ENCODE measurements at places on chromosomes 4 and X.
A peak's percentile ranks its signal among the peaks of the same experiment; 100 is the strongest.

DNA sequence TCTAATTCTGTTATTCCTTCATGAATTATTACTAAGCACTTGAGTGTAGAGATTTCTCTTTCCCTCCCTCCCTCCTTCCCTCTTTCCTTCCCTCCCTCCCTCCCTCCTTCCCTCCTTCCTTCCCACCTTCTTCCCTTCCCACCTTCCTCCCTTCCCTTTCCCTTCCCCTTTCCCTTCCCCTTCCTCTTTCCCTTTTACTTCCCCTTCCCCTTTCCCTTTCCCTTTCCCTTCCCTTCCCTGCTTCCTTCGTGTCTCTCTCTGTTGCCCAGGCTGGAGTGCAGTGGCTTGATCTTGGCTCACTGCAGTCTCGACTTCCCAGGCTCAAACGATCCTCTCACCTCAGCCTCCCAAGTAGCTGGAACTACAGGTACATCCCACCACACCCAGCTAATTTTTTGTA is 49.4 kb upstream of the RAB40AL start:
- no peak for DNase-seq

GRCh38 chr4:171979461-171979860 is 166.3 kb downstream of the GALNTL6 start:
- no peak for DNase-seq

DNA sequence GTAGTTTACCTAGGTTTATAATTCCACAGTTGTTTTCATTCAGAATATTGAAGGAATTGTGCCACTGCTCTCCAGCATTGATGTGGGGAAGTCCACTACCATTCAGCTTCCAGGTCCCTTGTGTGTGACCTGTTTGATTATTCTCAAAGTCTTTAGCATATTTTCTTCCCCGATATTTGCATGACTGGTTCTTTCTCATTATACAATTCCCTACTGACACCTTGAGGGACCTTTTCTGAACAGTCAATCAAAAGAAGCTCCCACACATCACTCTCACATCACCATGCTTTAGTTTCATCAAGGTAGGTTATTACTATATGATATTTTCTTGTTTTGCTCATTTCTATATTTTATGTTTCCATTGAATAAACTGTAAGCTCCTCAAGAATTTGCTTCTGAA is 44.1 kb downstream of the SLC39A8 start:
- DNase-seq = no peak

- DNase-seq = no peak
Measured at GRCh38 chr4:141028024-141028529, 105.2 kb downstream of the RNF150 start.

- DNase-seq = no peak
Measured at GRCh38 chr4:8790749-8791148, 80.9 kb downstream of the HMX1 start.

- DNase-seq = no peak
Measured at GRCh38 chr4:149901128-149901527, 85.5 kb upstream of the IQCM start.

- no peak for DNase-seq
Measured at GRCh38 chr4:88526221-88526815, 2.7 kb upstream of the PYURF start.

GRCh38 chr4:94375364-94375763 is 32.7 kb upstream of the HPGDS start:
- DNase-seq = no peak

GRCh38 chr4:109432203-109432602 is 1.4 kb upstream of the SEC24B start:
- DNase-seq = no peak

- DNase-seq = no peak
Measured at GRCh38 chr4:185343726-185344581, 51.8 kb downstream of the LRP2BP start.

- no peak for DNase-seq
Measured at GRCh38 chr4:56220261-56220660, 167.0 kb downstream of the AASDH start.

DNA sequence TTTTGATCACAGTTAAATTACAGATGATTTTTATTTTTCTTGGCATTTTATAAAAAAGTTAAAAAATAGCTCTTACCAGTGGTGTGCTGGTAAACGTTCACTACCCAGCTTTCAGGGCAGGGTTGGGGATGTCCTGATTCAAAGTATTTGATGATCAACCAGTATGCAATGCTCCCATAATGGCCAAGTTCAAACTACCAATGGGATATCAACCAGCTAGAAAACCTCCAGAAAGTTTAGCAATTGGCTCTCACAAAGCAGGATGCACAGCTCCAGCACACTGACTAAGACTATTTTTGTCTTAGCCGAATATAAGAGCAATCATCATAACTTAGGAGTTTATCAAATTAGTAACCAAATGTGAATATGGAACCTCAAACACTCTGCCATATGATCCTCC is 108.0 kb upstream of the PDE5A start:
- DNase-seq = no peak

- DNase-seq = no peak
Measured at GRCh38 chr4:123390846-123391456, 5.6 kb upstream of the SPRY1 start.

- no peak for DNase-seq
Measured at GRCh38 chr4:105061731-105062130, 84.9 kb upstream of the TET2 start.

GRCh38 chr4:120025516-120025915 is 41.1 kb downstream of the MAD2L1 start:
- no peak for DNase-seq

GRCh38 chr4:2757426-2757825 is 1.3 kb upstream of the TNIP2 start:
- DNase-seq = no peak

- no peak for DNase-seq
Measured at GRCh38 chrX:33183361-33183760, 28.0 kb downstream of the DMD start.

GRCh38 chrX:16579517-16579916 is 70.4 kb upstream of the S100G start:
- DNase-seq = no peak

- DNase-seq = no peak
Measured at GRCh38 chr4:90121676-90122354, 5.4 kb upstream of the CCSER1 start.

GRCh38 chr4:8723222-8723980 is 130.8 kb downstream of the CPZ start:
- no peak for DNase-seq

- DNase-seq = no peak
Measured at GRCh38 chr4:95295157-95295556, 253.6 kb downstream of the UNC5C start.

DNA sequence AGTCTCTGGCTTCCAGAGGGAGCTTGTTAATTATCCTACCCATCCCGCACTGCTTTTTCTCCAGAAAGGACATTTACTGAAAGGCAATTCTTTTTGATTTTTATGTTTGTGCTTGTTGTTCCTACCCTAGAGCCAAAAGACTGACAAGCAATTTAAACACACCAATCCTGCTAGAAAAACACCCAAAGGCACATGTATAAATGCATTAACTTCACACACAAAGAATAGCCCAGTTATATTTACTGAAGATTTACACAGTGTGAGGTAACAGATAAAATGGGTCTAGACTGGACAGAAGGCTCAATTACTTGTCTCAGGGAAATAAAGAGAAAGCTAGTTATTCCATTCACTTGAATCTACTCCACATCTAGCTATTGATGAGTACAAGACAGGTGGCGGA is 61.2 kb upstream of the NOCT start:
- DNase-seq = no peak

DNA sequence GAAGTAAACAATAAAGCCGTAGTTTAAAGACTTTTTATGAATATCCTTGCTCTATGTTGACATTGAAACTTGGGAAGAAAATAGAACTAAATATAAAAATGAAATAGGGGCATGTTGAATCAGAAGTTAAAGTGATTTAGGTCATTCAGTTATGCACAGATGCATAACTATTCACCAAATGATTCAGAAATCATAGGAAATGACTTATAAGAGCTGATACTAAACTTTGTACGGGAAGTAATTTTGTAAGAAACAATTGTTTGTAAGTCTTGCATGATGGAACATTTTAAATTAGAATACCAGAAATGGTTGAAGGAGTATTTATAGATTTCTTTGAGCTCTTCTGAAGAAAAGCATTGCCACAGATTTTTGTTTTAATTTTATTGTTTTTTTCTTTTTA is 246.5 kb downstream of the CPE start:
- no peak for DNase-seq

GRCh38 chrX:120726294-120726693 is 96.4 kb upstream of the C1GALT1C1 start:
- DNase-seq = no peak

DNA sequence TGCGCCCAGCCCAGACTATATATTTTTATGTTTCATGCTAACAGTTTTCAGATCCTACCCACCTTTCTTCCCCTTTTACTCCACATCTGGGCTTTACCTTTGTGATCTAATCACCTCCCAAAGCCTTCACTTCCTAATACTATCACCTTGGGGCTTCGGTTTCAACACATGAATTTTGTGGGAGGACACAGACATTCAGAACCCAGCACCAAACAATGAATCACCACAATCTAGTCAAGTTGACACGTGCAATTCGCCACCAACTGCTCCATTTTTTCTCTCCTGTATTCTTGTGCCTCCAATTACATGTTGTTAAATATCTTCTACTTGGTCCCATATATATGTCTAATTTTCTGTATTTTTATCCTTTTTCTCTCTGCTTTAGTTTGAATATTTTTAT is 41.8 kb upstream of the STX18 start:
- no peak for DNase-seq

DNA sequence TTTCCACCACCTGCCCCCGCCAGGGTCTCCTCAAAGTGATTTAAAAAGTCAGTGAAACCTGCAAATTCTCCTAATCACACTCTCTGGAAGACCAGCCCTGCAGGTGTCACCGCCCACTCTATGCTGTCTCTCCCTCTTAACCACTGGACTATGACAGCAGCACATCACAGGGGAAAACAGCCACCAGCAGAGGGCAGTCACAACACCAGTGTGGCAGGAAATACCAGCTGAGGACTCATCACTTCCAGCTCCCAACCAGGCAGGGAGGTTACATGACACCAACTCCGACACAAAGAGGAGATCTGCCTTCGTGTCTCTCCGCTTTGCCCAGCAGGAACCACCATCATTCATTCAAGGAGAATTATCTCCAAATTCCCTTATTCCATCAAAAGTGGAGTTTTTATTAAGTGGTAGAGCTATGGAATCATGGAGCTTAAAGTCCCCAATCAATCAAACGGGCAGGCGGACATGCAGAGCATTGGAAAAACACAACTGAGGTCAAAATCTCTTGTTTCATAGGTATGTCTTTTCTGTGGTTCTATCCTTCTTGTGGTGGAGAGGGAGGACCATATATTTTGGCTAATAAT is 91.3 kb downstream of the NSUN7 start:
- peak; percentile 68 for DNase-seq

- DNase-seq = no peak
Measured at GRCh38 chrX:54640736-54641135, 110.7 kb downstream of the GNL3L start.

GRCh38 chrX:81120258-81120935 is 81.3 kb downstream of the HMGN5 start:
- no peak for DNase-seq

DNA sequence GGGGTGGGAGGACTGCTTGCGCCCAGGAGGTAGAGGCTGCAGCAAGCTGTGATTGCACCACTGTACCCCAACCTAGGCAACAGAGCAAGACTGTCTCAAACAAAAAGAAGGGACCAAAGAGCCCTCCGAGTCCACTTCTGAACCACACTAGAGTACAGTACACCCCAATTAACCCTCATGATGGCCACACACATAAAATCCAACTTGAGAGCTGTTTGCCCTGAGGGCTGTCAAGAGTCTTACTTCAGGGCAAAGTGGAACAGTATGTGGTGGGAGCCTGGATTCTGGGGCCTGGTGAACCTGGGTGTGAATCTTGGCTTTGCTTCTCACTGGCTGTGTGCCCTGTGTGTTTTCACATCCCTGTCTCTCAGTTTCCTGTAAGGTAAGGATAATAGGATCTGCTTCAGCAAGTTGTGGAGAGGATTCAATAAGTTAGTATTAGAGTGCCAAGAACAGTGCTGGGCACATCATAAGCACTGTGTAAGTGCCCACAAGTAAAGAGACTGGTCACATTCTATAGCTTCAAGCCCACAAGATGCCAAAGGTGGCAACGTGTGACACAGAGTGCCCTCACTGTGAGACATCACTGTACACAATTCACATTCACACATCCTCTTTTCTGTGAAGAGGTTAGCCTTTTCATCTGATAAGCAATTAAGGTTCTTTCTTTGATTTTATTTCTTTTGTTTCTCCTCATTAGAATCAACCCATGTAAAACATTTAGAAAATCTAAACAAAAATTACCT is 52.1 kb downstream of the LEF1 start:
- no peak for DNase-seq

- DNase-seq = no peak
Measured at GRCh38 chrX:39144323-39144722, 343.1 kb downstream of the MID1IP1 start.

GRCh38 chr4:911221-911751 is 20.8 kb downstream of the GAK start:
- DNase-seq = no peak

DNA sequence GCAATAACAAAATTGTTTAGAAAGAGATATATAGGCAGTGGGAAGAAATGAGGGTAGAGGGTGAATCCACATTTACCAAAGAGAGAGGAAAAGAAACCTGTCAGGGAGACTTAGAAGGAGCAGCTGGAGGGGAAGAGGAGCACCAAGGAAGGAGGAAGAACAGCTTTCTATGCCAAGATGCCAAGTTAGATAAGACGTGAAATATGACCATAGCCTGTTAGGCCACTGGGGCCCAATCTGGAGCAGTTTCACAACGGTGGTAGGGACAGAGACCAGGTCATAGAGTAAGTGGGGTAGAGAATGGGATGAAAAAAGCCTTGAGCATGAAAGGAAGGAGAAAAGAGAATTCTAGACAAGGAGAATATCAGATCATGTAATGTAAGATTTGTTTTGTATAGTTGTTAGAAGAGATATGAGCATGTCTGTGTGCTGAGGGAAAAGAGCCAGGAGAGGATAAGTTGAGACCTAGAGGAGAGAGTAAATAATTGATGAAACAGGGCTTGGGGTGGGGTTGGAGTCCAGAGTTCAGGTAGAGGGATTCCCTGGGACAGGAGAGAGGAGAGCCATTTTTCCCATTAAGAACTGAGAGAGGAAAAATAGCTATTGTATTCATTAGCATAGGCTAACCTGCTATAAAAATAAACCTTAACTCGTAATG is 4.4 kb upstream of the SOWAHB start:
- no peak for DNase-seq

DNA sequence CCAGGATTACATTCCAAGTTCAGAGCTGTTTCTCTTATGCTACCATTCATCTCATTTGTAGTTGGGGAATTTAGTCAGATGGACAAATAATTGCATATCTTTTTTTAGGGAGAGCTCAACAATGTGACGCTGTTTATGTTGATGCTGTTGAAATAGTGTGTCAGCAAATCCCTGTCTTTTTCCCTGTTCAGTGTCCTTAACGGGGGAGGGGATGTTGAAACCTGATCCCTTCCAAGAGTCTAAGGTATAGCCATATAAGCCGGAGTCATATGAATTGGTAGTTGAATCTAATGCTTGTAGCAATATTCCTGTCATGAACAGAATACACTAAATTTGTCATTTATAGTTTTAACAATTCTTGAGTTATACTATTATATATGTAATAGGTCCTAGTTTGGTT is 293.5 kb upstream of the FAT1 start:
- DNase-seq = no peak
